ENCODE measurements at places on chromosomes 2 and 18.
A peak's percentile ranks its signal among the peaks of the same experiment; 100 is the strongest.

DNA sequence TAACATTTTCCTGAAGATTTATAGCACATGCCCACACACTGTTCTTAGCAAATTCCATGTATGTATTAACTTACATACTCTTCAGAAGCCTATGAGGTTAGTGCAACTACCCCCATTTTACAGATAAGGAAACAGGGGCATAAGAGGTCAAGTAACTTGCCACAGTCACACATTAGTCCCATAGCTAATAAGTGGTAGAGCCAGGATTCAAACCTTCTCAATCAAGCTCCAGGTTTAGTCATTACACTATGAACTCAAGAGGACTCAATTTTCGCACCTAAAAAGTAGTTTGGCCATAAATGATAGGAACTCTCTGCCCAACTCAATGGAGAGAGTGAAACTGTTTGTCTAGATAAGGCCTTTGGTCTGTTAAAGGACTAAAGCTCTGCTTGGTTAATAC lies 9.7 kb upstream of the RIF1 start:
- no peak for DNase-seq

- no peak for DNase-seq
These were observed 38.3 kb downstream of the TNS1 start for GRCh38 chr2:217964275-217965161.

DNA sequence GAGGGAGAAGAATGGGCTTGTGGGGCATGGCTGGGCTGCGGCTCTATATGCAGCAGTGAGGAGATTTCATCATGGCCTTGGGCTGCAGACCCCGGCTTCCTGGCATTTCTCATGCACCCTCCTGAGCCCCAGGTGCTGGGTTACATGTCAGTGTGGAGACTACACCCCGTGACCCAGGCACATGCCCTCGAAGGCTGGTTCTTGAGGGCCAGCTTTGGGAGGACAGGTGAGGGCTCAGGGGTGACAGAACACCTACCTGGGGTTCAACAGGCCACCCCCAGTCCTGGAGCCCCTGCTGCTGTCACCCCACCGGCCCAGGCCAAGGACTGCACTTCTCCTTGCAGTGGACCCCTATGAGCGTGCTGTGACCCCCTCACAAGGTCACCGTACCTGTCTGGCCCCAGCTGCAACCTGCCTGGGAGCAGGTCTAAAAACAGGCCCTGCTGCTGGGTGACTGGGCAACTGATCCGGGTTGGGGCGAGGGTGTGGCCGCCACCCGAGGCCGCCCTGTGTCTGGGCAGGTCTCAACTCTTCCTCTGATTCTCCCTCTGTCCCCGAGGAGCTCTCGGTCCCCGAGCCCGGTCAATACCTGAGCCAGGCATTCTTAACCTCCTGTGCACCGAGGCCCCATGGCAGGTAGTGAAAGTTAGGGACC lies 94.8 kb upstream of the OTOS start:
- DNase-seq = no peak

DNA sequence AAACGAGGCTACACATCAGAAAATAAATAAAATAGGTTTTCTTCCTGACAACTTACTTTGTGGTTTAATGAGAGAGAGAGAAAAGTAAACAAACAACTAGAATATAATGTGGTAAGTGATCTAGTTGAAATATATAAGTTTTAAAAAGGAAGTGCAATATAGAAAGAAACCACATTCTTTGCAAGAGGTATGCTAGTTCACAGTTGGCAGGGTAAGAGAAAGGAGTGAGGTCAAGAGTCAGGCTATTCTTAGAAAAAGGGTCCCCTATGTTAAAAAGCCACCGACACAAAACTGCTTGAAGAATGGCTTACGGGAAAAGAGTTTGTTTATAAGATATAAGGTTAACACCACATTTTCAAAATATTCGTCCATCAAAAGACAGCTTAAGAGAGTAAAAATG lies 462.1 kb downstream of the ERBB4 start:
- DNase-seq = no peak

GRCh38 chr2:15941481-15941850 lies 1.1 kb downstream of the MYCN start:
- DNase-seq = peak; percentile 11

DNA sequence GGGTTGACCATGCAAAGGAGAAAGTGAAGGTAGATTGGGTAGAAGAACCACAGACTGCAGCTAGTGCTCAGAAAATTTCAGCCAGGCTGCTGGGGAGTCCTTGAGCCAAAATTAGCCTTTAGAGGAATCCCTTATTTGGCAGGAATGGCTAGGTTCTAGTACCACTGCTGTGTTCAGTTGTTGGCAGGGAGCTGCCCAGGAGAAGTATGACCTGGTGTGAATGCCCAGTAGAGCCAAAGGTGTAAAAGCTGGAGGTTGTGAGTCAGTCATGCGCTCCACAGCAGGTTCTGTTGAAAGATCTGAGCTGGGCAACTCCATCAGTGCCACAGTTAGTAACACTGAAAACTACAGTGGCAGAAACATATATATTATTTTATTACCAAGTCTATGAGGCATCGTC lies 36.4 kb upstream of the TBR1 start:
- no peak for DNase-seq

DNA sequence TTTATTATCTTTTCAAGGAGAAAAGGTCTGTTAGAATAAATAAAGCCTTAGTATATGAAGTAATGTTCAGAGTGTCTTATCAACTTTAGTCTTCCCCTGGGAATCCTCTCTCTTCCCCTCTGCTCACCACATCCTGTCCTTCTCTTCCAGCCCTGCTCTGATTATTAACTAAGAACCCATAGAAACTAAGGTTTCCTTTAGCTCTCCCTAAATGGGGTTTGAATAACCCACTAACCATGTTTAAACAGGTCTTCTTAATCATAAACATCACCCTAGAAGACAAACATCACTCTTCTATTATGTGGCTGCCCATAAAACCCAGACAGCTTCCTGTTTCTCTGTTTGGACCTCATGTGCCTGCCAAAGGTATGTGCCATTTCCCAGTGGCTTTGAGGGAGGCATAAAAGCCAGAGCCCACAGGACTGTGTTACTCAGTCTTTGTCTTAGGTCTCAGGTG lies 50.1 kb downstream of the SLC14A1 start:
- no peak for DNase-seq

DNA sequence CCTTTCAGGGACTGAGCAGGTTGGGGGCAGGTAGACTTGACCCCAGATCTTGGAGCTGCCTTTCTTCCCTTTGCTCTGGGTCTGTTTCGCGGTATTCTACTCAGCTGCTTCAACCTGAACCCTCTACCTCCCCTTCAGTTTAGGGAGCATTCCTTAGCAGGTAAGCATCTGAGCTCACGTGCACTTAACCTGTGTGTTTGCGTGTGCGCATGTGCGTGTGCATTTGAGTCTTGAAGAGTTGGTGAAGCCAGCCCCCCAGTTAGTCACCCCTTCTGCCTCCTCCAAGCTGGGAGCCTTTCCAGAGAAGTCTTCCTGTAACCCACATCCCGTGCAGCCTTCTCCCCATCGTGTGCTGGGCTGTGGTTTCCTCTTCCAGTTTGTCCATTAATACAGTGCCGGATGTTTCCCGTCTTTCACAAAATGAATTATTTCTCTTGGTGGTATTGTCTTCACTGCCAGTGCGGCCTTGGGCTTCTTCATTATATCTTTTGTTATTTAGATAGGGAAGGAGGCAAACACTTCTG lies 33.2 kb downstream of the B3GNT2 start:
- no peak for DNase-seq

GRCh38 chr2:52659546-52659945 lies 1108.1 kb upstream of the CHAC2 start:
- DNase-seq = no peak

DNA sequence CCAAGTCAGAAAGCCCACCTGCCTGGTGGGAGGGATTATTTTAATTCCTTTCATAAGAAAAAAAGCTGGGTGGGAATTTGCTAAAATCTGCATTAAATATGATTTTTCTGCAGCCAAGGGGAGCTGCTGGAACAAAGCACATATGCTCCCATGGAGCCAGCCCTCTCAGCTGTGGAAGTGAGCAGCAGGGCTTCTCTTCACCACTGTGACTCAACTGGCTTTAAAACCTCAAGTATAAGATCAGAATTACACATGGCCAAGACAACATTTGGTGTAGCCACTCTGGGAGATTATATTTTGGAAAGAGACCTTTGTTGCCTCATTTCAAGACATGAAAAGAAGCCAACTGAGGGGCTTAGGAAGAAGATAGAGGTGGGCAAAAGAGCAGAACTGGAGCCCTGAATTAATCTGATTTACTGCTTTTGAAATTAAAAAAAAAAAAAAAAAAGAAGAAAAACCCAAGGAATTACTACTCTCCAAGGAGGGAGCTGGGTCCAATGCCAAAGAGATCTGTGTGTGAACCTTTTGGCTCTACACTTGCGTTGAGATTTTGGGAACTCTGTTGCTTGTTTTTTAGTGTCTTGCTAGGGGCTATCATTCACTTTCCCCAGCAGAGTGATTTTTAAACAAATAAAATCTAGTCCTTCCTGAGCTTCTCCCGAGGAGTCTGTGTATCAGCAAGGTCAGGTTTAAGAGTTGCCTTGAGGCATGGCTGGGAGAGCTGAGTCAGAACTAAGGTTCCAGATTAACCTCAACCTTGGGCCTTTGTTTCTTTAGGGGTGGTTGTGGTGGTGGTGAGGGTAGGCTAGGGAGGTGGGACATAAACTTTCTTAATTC lies 6.0 kb downstream of the LHCGR start:
- no peak for DNase-seq

- no peak for DNase-seq
These were observed 763.5 kb upstream of the CELF4 start for GRCh38 chr18:38329145-38329544.

DNA sequence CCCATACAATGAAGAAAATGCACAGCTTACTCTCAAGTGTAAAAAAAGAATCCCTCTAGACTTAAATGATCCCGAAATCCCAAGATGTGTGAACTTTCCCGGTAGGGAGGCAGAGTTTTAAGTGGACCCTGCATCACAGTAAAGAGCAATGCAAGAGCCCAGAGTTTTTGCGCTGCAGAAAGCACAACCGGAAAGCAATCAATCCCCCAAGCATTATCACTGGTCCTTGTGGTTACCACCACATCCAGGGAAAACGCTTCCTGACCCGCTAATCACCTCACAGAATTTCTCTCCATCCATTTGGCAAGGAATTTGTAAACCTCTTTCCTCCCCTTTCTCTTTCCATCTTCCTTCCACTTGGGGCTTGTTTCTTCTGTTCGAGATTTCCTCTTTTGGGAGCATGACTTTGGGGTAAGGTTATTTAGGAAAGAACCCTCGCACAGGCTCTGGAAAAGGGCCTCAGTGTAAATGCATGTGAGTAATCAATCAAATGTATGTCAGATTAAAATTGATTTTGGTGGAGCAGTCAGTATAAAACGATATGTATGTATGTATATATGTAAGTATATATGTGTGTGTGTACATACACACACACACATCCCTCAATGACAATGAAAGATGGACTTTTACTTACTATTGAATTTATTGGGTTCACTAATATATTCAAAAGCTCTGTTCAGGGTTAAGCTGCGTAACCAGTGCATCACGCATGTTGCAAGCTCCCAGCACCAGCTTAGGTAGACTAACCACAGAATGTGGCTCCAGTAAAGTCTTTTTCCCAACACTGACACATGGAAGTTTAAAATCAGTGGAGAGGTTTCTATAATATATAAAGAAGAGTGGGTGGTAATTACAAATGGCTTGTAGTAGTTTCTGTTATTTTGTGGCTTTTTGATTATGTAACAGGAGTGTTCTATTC lies 1.6 kb downstream of the PLCL1 start:
- no peak for DNase-seq

GRCh38 chr2:236164201-236164924 lies 3.8 kb downstream of the GBX2 start:
- DNase-seq = no peak

Data from NCI-H1105 treated with DMSO at 0.1 percent for 48 hours (cell line).